A172 (cell line): ENCODE measurements at places on chromosomes 1 and 21.

DNA sequence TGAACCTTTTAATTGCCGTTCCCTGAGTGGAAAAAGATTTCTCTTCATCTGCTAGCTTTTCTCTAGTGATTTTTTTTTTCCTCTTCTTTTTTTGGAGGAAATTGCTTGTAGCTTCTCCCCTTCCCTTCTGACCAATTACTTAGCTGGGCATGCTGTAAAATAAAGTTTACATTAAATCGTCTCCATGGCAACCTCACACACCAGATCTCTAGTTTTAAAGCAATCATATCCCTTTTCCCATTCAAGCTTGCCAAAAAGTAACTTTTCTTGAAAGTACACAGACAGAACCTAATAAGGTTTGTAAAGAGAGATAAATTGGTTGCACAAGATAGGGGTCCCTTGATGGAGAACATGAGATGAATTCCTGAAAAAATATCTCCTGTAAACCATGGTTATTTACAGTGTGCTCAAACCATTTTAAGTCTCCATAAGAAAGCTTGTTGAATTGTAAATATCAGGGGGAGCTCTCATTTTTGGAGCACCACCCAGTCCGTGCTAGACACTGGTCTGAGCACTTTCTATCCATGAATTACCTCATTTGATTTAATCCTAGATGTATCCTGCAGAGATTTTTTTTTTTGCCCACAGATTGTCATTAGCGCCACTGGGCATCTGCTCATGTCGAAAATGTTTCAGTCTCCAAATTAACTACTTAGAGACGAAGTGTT is 32.6 kb upstream of the HTR1D start:
- no peak for DNase-seq

DNA sequence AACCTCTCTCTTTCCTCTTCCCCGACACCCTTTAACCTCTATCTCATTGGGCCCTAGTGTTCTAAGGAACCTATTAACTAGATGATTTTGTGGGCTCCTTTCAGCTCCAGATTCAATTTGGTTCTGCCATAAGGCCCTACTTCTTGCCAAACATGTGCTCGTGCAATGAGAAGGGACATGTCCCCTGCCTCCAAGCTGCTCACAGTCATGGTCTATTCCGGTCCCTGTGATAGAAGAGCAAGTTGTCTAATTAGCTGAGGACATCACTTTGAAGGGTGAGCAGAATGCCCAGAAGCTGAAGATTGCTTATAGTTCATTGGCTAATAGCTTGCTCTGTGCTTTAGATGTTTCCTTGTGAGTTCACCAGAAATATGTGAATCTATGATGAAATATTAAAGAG is 76.2 kb downstream of the ZNF648 start:
- DNase-seq, result no peak

DNA sequence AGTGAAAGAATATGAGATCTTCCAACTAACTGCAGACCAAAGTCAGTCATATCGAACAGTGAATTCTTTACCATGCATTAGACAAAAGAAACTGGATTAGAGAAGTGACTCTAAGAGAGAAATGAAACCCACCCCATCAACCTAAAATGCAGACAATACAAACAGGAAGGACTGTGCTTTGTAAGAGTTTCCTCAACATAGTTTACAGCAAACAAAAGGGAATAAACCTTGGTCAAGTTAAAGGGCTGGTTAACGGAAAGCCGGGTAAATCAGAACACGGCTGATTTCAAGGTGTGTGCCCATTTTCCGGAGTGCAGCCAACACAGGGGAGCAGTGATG is 39.2 kb downstream of the SIPA1L2 start:
- no peak for DNase-seq

GRCh38 chr21:33754481-33754880 is 112.2 kb downstream of the ITSN1 start:
- DNase-seq, result no peak

DNA sequence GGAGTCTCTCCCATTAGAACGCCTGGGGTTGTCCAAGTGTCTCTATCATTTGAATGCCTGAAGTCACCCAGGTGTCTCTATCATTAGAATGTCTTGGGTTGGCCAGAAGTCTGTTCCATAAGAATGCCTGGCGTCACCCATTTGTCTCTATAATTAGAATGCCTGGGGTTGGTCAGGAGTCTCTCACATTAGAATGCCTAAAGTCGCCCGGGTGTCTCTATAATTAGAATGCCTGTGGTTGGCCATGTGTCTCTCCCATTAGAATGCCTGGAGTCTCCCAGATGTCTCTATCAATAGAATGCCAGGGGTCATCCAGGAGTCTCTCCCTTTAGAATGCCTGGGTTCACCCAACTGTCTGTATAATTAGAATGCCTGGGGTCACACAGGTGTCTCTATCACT is 54.5 kb downstream of the RNF187 start:
- DNase-seq, result peak; percentile 48

DNA sequence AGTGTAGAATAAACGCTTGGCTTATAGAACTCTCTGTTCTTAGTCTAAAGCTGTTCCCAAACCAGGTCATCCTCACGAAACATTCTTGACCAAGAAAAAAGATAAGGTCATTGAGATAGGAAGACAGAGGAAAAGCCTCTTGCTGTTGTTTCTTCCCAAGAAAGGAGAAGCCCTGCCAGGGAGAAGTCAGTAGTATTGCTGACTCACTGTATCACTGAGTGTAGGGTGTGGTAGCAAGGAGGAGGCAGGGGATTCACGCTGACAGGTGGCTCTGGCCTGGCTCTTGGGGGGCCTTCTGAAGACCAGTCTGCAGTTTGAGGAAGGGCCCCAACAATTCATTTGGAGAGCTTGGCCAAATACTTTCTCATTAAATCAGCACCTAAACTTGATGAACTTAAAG is 97.8 kb downstream of the CD247 start:
- peak; percentile 26 for DNase-seq

- no peak for DNase-seq
Observed at GRCh38 chr1:18047122-18047521, 60.5 kb upstream of the IGSF21 start.
